ENCODE measurements at places on chromosomes 12 and 14. TPM values are rescaled to one million over a fixed set of nuclear protein-coding genes. Genes with fewer than 3 reads are reported as not detected.

DNA sequence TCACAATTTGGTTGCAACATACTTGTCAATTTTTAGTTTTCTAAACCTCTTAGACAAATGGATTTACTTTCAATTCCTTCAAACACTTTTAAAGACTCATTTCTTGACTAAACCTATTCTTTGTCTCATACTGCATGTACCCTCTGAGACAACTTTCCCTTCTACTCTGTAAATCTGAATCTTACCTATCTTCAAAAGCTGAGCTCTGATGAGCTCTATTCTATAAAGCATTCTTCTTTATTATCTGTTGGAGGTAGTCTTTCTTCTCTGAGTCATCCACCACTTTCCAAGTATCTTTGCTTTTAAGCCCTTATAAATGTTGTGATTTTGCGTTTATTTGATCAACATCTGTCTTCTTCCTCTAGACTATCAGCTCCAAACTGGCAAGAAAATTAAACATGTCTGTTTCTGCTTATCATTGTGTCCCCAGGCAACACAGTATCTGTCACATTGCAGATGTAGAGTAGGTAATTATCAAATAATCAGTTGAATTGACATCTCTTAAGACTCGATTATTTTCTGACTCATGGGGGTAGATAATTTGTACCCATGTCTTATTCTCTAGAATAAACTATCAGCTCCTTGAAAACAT is 265.6 kb upstream of the FAR2 start:
- H3K36me3 ChIP-seq, result no peaks in the 10 kb centered on the region
- no peak for DNase-seq
- no peaks in the 10 kb centered on the region for H3K4me1 ChIP-seq
- no peaks in the 10 kb centered on the region for H3K27me3 ChIP-seq
- no peak overlapping the region for H3K4me3 ChIP-seq

GRCh38 chr12:3990501-3991280 is 117.5 kb upstream of the PARP11 start:
- no peaks in the 10 kb centered on the region for H3K4me1 ChIP-seq
- H3K27ac ChIP-seq, result no peak overlapping the region
- DNase-seq, result no peak
- no peak overlapping the region for H3K4me3 ChIP-seq
- H3K27me3 ChIP-seq, result no peaks in the 10 kb centered on the region
- no peaks in the 10 kb centered on the region for H3K36me3 ChIP-seq

SERPINA10 gene
- total RNA-seq, result not detected

- peak overlapping the region; percentile 71 for H3K4me3 ChIP-seq
- peak; percentile 85 for DNase-seq
- H3K27me3 ChIP-seq, result no peaks in the 10 kb centered on the region
- peaks cover 11% of the 10 kb centered on the region for H3K4me1 ChIP-seq
- no peaks in the 10 kb centered on the region for H3K36me3 ChIP-seq
These were observed 458 bp downstream of the KHNYN start for GRCh38 chr14:24430143-24430681.

DNA sequence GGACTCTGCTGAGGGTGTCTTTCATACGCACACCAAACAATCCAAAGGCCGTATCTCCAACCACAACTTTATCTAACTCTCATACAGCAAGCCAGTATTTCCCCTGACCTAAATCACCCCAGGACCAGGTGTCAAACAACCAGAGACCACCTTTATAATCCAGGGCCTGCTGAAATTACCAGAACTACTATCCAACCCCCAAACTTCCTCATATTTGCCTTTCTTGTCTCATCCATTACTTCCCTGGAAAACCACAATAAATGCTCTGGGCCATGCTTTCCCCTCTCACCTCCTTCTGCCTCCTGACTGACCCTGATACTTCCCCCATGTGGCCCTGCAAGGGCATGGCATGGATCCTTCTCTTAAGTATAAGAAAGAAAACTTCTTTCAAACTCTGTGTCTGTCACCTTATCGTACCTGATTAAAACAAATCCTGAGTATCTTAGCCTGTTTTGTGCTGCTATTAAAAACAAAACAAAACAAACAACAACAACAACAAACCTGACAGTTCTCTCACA is 44.7 kb upstream of the CRACR2A start:
- no peaks in the 10 kb centered on the region for H3K36me3 ChIP-seq
- H3K4me1 ChIP-seq, result peaks cover 3% of the 10 kb centered on the region
- H3K27ac ChIP-seq, result no peak overlapping the region
- DNase-seq, result no peak

GRCh38 chr14:93105362-93105761 is 10.4 kb downstream of the ITPK1 start:
- H3K4me1 ChIP-seq, result peaks cover 2% of the 10 kb centered on the region
- H3K27me3 ChIP-seq, result no peaks in the 10 kb centered on the region
- no peak for DNase-seq
- H3K4me3 ChIP-seq, result no peak overlapping the region
- no peak overlapping the region for H3K27ac ChIP-seq

- no peaks in the 10 kb centered on the region for H3K27me3 ChIP-seq
- no peak overlapping the region for H3K27ac ChIP-seq
- H3K4me3 ChIP-seq, result no peak overlapping the region
- no peaks in the 10 kb centered on the region for H3K36me3 ChIP-seq
These were observed 1225.6 kb downstream of the VRK1 start for GRCh38 chr14:98022541-98023520.

BCL11B gene
- total RNA-seq, result 0.46 TPM

DNA sequence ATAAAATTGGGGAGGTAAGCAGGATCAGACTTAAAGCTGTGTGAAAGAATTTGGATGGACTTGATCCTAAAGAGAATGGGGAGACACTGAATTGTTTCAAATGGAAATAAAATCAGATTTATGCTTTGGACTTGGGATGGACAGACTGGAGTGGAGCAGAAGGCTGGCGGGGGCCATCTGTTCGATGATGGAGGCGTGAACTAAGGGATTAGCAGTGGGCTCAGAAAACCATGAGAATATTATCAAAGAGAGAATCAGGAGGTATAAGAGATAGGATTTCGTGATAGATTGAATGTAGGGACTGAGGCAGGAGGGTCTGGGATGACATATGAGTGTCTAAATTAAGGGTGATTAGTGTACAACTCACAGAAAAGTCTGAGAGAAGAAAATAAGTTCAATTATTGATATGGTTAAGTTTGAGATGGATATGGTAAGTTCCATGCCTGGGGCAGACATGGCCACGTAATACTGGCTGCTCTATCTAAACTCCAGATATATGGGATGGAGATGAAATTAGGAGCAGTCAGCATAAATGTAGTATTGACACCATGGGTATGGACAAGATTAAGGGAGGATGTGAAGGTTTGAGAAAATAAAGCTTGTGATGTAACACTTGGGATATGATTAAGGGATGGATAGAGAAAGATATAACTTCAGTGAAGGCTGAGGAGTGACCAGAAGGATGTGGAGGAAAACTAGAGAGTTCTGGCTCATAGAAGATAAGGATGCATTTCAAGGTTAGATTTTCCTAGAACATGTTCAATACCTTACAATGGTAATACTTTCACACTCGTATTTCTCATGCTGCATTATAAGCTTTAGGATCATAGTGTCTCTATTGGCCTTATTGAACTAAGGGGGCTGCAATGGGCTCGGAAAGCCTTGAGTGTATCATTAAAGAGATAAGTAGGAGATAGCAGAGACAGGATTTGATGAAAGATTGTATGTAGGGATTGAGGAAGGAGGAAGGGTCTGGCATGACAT is 1.0 kb upstream of the TSSK4 start:
- H3K27me3 ChIP-seq, result no peaks in the 10 kb centered on the region
- no peak for DNase-seq
- no peak overlapping the region for H3K27ac ChIP-seq
- H3K36me3 ChIP-seq, result no peaks in the 10 kb centered on the region
- no peaks in the 10 kb centered on the region for H3K4me1 ChIP-seq

OLR1 gene
- total RNA-seq, result 0.72 TPM

GRCh38 chr14:60514741-60515491 is 6.0 kb downstream of the SIX6 start:
- no peak overlapping the region for H3K27ac ChIP-seq
- no peak for DNase-seq
- H3K27me3 ChIP-seq, result no peaks in the 10 kb centered on the region
- no peaks in the 10 kb centered on the region for H3K36me3 ChIP-seq

GRCh38 chr14:23277189-23277588 is 8.7 kb downstream of the HOMEZ start:
- H3K4me3 ChIP-seq, result no peak overlapping the region
- no peaks in the 10 kb centered on the region for H3K27me3 ChIP-seq
- H3K36me3 ChIP-seq, result no peaks in the 10 kb centered on the region
- no peak overlapping the region for H3K27ac ChIP-seq
- no peaks in the 10 kb centered on the region for H3K4me1 ChIP-seq
- no peak for DNase-seq

DNA sequence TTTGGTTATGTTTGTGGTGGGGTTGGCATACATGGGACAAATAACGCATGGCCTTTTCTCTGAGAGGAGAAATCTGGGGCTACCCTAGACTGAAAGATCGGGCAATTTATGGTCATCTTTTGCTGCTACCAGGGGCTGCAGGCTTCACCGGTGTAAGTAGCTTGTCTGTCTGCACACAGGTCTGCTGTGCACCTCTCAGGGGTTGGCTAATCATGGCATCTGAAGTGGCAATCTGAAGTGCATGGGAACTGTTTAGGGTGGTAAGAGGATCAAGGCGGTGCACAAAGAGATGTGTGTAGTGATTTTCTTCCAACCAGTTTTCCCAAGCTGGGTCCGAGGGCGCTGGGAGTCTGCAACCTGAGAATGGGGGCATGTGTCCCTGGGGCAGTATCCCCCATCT is 141.3 kb downstream of the EMP1 start:
- DNase-seq, result no peak
- no peak overlapping the region for H3K27ac ChIP-seq
- H3K36me3 ChIP-seq, result no peaks in the 10 kb centered on the region
- H3K4me1 ChIP-seq, result no peaks in the 10 kb centered on the region

TSPAN11 gene
- 0.33 TPM for total RNA-seq

HOXC13 gene
- total RNA-seq, result not detected

GRCh38 chr12:112906712-112907414 is at the start of gene OAS1:
OAS1 (plus strand) TSS chr12:112906962; CDS start chr12:112907040, 78 bp downstream.
- H3K36me3 ChIP-seq, result no peaks in the 10 kb centered on the region
- H3K4me1 ChIP-seq, result peaks cover 4% of the 10 kb centered on the region
- H3K27ac ChIP-seq, result peak within 1 kb of the TSS; percentile 19
- peak; percentile 20 for DNase-seq

- H3K27me3 ChIP-seq, result no peaks in the 10 kb centered on the region
- H3K4me1 ChIP-seq, result no peaks in the 10 kb centered on the region
- H3K27ac ChIP-seq, result no peak overlapping the region
- no peaks in the 10 kb centered on the region for H3K36me3 ChIP-seq
These were observed 177.5 kb downstream of the EGLN3 start for GRCh38 chr14:33773205-33774030.

LRP1-AS gene
- total RNA-seq, result not detected

- no peaks in the 10 kb centered on the region for H3K4me1 ChIP-seq
- H3K4me3 ChIP-seq, result no peak overlapping the region
- H3K36me3 ChIP-seq, result no peaks in the 10 kb centered on the region
These were observed 66.7 kb downstream of the LRRC9 start for GRCh38 chr14:59986556-59987059.

GNPTAB gene
- 17.3 TPM for total RNA-seq

HNF1A gene
- 1.4 TPM for total RNA-seq

GRCh38 chr12:72295744-72296143 is 23.6 kb downstream of the TRHDE start:
- H3K27me3 ChIP-seq, result no peaks in the 10 kb centered on the region
- no peak overlapping the region for H3K27ac ChIP-seq
- no peaks in the 10 kb centered on the region for H3K4me1 ChIP-seq
- no peaks in the 10 kb centered on the region for H3K36me3 ChIP-seq
- H3K4me3 ChIP-seq, result no peak overlapping the region

GRCh38 chr14:24481622-24482324 is 26.3 kb downstream of the CMA1 start:
- H3K36me3 ChIP-seq, result no peaks in the 10 kb centered on the region
- H3K27ac ChIP-seq, result no peak overlapping the region
- H3K4me3 ChIP-seq, result no peak overlapping the region
- H3K27me3 ChIP-seq, result no peaks in the 10 kb centered on the region
- no peak for DNase-seq
- no peaks in the 10 kb centered on the region for H3K4me1 ChIP-seq

- no peaks in the 10 kb centered on the region for H3K36me3 ChIP-seq
- H3K4me1 ChIP-seq, result no peaks in the 10 kb centered on the region
- H3K27ac ChIP-seq, result no peak overlapping the region
- no peak for DNase-seq
- no peaks in the 10 kb centered on the region for H3K27me3 ChIP-seq
- H3K4me3 ChIP-seq, result no peak overlapping the region
These were observed 374.3 kb upstream of the CCDC196 start for GRCh38 chr14:66111891-66112290.

RNASE7 gene
- total RNA-seq, result not detected

- no peaks in the 10 kb centered on the region for H3K27me3 ChIP-seq
- no peak overlapping the region for H3K4me3 ChIP-seq
- H3K27ac ChIP-seq, result peak overlapping the region; percentile 44
These were observed 9.3 kb upstream of the SERPINA5 start for GRCh38 chr14:94571950-94572349.

DNA sequence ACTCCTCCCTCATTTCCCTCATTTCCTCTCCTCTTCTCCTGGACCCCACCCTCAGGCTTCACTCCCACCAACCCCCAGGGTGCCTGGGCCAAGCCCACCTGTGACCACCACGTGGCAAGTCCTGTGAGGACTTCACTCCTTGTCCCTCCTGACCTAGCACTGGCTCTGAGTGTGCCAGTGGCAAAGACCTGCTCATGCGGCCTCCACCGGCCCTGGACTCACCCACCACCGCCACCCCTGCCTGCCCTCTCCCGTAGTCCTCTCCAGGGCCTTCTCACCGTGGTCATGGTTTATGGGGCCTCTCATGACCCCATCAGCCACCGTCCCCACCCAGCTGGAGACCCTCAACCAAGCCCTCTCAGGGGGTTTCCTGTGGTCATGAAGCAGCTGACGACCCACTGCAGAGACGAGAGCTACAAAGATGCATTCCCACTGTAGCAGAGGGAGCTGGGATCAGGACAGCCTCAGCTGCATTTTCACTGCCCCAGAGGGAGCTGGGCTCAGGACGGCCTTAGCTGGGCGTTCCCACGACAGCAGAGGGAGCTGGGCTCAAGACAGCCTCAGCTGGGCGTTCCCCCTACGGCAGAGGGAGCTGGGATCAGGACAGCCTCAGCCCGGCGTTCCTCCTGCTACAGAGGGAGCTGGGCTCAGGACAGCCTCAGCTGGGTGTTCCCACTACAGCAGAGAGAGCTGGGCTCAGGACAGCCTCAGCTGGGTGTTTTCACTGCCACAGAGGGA is 3.2 kb upstream of the C14orf180 start:
- DNase-seq, result no peak
- no peaks in the 10 kb centered on the region for H3K27me3 ChIP-seq
- H3K4me1 ChIP-seq, result no peaks in the 10 kb centered on the region
- H3K27ac ChIP-seq, result no peak overlapping the region
- H3K36me3 ChIP-seq, result no peaks in the 10 kb centered on the region
- no peak overlapping the region for H3K4me3 ChIP-seq

MYL2 gene
- total RNA-seq, result not detected

All from ovary (tissue), 10 donors.